ENCODE measurements at places on chromosomes 5 and 9.

DNA sequence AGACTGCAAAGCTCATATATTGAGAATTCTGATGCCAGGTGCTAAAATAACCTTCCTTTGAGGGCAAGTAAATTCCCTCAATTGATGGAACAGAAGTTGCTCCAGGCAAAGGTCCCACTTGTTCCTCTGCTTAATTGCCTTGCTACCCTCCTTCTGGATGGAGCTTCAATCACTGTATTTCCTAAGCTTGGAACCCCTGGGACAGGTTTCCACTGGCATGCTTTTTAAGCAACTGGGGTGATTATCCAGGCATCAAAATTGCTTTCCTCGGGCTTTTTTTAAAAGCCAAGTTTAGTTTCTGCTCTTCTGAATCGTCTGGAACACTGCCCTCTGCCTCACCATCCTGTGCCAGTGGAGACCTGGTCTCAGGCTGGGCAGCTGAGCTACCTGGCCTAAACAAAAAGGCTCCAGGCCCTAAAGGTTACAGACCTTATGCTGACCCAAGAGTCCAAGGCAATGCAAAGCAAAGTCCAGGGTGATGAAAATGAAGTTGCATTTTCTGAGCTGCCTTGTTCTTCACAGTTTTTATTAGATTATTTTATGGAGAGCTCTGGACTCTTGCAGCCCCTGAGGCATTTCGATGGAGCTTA is 167.9 kb upstream of the CD180 start:
- DNase-seq, result no peak

- no peak for DNase-seq
Measured at GRCh38 chr5:123001808-123002207, 34.7 kb downstream of the PPIC start.

DNA sequence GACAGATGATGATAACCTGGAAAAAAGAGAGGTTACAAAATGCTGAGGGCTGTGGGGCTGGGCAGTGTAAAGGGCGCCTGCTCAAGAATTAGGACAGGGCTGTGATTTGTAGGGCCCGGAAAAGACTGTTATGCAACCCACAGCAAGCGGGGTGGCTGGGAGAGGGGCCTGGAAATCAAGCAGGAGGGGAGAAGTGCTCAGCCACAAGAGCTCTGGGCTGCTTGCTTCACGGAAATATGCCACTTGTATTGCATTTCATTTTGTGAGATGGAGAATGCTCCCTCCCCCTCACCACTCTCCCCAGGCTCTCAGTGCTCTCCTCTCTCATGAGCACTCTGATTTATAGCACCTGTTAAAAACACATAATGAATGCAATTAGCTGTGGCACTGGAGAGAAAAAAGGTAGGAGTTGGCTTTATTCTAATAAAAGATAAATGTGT is 8.4 kb upstream of the HAND1 start:
- DNase-seq, result no peak

- DNase-seq, result no peak
Measured at GRCh38 chr9:108545436-108545835, 310.4 kb downstream of the ACTL7B start.

GRCh38 chr5:19261879-19262278 is 726.1 kb downstream of the CDH18 start:
- no peak for DNase-seq

DNA sequence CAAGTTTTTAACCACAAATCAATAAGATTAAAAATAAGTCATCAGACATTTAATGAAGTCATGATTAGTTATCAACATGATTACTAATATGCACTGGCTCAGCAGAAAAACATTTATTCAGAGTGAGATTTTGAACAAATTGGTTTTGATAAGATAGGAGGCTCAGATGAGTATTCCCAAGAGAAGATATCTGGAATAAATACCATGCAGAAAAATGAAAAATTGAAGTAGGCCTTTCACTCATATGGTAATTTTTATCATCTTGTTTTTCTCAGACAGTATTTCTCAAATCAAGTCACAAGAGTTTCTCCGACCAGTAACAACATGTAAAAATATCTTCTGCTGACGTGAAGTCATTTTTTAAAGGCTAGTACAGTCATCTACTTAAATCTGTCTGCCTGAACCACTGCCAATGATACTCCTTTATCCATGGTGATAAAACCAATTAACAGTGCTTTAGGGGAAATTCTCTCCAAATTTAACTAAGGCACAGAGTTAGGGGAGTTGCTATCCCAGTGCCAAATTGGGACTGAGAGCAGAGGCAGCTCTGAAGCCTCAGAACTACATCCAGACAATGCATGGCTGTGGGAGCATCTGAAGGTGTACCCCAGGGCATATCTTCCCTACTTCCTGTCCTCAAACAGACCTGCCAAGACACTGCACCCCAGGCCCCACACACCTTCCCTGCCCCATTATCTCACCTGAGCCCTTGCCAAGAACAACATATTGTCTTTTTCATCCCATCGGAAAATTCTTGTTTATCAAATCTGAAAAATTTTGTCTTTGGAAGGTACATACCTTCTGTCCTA is 105.5 kb upstream of the TSLP start:
- no peak for DNase-seq

Data from chondrocyte (in vitro differentiated cells).